ENCODE measurements at places on chromosomes 12 and 14.

DNA sequence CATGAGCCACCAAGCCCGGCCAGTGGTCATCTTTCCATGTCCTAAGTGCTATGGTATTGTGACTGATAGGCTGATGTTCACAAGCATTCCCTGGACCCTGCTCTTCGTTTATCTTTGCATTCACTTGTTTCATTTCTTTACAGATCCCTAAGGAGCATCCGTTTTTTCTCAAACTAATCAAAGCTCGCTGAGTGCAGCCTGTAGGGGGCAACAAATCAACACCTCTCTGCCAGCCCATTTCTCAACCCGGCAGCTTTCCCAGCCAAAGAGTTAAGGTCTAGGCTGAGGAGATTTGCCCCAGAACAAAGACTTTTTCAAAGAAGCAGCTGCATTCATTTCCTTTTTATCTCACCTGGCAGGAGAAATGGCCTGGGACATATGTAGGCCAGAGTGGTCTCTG is 12.1 kb downstream of the SIRT4 start:
- no peak for DNase-seq

- no peak for DNase-seq
These were observed 5.5 kb downstream of the CSRNP2 start for GRCh38 chr12:51077930-51078329.

DNA sequence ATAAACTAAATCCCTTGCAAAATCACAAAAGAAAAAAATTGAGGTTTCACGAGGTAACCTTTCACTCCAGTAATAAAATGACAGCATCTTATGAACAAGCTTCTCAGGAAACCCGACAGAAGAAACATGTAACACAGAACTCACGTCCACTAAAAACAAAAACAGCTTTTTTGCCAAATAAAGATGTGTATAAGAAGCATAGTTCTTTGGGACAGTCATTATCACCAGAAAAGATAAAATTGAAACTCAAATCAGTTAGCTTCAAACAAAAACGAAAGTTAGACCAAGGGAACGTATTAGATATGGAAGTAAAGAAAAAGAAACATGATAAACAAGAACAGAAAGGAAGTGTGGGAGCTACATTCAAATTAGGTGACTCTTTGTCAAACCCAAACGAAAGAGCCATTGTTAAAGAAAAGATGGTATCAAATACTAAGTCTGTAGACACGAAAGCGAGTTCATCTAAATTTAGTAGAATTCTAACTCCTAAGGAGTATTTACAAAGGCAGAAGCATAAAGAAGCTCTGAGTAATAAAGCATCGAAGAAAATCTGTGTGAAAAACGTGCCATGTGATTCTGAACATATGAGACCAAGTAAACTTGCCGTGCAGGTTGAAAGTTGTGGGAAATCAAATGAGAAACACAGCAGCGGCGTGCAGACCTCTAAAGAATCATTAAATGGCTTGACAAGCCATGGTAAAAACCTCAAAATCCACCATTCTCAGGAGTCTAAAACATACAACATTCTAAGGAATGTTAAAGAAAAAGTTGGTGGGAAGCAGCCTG is 25.8 kb downstream of the RESF1 start:
- DNase-seq, result no peak

- no peak for DNase-seq
These were observed 211.9 kb downstream of the MED13L start for GRCh38 chr12:116065606-116066005.

- no peak for DNase-seq
These were observed 19.0 kb upstream of the TCL1B start for GRCh38 chr14:95667249-95667693.

GRCh38 chr12:12519354-12519998 is 43.2 kb downstream of the DUSP16 start:
- no peak for DNase-seq

GRCh38 chr12:89212339-89212771 is 139.9 kb downstream of the DUSP6 start:
- no peak for DNase-seq

DNA sequence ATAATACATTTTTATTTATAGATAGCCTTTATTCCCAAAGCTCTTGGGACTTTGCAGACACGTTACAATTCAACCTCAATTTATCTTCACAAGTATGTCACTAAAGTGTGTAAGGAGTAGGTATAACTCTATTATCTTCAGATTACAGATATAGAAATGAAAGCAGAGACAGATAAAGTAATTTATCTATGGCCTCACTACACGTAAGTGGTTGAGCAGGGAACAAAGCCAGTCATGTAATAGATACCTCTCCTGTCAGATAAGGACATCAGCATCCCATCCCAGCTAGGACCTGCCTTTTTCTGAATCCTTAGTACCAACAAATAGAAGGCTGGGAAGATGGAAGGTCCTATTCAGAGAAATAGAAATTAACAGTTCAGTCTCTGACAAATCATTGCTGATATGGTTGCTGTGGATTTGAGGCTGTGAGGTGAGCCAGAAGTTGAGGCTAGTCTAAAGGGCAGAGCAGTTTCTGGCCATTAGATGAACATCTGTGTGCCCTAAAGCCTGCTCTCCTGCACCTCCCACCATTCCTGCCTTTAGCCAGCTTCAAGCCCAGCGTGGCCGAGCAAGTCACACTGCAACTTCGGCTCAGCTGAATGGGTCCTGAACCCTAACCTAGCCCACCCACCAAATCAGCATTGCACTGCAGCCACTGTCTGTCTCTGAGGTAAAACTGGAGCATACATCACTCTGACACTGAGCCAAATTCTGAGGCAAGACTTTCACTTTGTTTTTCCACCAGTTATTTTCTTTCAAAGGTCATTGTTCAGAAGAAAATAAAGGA is 71.1 kb upstream of the PLEKHA5 start:
- no peak for DNase-seq

- no peak for DNase-seq
These were observed 220.6 kb upstream of the RGS6 start for GRCh38 chr14:71711619-71712018.

- no peak for DNase-seq
These were observed 81.9 kb downstream of the CFAP54 start for GRCh38 chr12:96571101-96571862.

DNA sequence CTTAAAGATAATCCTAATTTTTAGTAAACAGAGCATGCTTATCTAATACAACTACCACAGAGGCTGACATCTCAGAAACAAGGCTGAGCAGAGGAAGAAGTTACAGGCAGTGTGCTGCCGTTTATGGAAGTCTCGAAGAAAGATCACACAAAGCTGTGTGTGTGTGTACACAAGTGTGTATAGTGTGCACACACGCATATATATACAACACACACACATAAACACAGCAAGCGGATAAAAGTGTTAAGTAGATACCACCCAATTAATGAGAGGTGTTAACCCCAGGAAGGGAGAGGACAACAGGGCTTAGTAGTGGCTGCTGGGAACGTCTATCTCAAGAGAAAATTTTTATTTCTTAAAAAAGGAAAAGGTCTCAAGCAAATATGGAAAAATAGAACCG is 15.3 kb downstream of the CCDC88C start:
- no peak for DNase-seq

DNA sequence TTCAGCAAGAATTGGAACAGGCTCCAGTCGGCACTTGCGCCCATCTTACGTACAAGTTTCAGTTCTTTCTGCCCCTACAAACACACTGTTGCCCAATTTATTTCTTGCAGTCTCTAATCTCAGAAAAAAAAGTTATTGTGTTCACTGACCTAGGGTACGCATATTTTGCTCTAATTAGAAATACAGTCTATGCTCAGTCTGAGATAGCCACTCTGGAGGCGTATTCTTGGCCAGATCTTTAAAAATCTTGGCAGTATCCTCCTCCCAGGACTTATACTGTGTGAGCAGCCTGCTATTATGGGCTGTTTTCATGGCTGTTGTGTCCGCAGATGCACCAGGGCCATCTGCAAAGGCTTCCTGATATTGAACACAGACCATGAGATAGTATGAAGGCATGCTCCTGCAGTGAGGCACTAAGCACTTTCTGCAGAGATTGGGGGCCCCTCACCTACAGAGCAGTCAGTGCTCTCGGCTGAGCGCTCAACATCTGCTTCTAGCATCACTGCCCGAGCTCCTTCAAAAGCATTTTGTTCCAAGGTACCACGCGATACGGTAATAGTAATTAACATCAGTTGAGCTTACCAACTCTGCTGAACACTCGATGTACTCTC is 57.9 kb downstream of the PPM1H start:
- DNase-seq, result no peak

DNA sequence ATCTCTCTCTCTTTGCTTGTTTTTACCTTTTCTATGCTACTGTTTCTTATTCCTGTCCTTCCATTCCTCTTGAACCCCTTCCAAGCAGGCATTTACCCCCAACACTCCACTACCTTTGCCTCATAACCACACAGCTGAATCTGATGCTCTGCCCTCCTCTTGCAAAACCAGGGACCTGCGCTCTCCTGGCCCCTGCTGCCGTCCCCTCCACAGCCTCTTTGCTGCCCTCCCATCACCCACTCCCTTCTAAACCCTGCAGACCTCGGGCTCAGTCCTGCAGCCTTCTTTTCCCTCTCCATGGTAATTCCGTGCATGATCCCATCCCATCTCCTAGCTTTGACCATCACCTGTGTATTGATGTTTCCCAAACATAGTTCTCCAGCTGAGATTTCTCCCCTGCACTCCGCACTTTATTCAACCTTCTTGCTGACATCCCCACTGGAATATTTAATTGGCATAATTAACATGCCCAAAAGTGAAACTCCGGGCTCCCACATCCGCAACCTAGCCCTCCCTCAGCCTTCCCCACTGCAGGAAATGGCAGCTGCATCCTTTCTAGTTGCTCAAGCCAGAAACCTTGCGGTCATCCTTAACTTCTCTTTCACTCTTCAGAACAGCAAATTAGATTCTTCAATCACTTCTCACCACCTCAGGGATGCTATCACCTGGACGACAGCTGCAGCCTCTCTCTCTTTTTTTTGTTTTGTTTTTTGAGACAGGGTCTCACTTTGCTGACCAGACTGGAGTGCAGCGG is 16.0 kb downstream of the FIGNL2 start:
- DNase-seq, result no peak

DNA sequence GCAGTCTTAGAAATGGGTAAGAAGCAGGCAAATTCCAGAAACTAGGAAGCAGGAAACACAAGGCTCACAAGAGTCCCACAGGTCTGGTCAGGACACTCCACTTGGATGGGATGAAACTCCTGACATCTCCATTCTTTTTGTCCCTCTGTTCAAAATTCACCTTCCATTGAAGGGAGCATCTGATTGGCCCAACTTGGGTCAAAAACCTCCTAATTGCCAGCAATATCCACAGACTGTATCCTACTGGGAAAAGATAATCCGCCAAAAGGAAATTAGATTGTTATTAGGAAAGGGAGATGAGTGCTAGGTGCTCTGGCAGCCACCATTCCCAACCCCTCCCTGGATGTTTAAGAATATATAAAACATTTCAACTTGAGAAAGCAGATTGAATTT is 256.9 kb downstream of the ZFP36L1 start:
- no peak for DNase-seq

GRCh38 chr14:76962303-76962660 is 66.2 kb downstream of the IRF2BPL start:
- no peak for DNase-seq

- no peak for DNase-seq
These were observed 103.0 kb upstream of the SFSWAP start for GRCh38 chr12:131607658-131608447.

- no peak for DNase-seq
These were observed 14.1 kb downstream of the TEDC1 start for GRCh38 chr14:105505101-105505500.

DNA sequence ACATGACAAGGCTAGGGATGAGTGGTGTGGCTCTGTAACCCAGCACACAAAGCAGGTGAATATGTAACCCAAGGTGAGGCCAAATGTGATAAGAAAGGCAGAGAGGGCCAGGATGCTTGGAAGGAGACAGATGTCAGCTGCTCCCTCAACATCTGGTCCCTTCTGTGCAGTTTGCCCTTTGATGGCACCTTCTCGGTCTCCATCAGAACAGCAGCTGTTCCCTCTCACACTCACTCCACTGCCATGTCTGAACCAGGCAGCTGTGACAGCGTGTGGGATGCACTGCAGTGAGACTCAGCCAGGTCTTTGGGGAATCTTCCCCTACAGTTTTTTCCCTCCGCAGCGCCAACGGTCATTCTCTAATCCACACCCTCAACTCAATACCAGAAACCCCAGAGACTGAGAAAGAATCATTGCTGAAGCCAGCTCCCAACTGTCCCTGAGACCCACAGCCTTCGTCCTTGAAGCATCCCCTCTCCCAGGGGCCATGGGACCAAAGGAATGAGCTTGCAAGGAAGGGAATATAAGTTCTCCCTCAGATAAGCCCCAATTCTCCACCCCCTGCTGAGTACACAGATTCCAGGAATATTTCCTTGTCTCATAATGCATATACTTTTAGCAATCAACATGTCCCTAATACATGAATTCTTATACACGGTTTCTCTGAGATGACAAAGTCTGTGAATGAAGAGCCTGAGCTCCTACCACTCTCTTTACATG is 230.0 kb downstream of the GLT1D1 start:
- no peak for DNase-seq

DNA sequence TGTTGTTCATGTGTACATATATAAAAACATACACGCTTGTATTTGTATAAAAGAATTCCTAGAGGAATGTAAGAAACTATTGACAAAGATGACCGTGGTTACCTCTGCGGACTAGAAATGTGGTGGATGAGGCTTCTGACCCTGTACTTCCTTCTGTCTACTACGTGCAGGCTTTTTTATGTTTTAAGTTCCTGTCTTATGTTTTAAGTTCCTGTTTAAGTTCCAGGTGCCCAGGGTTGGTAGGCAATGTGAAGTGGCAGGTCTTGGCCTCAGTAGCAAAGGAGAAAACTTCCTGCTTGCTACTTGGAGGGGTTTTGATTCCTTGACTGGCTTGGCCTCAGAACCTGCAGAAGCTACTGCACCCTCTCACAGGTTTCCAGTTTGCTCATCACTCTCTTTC is 11.6 kb downstream of the POMT2 start:
- no peak for DNase-seq

GRCh38 chr14:72906316-72906715 is 12.4 kb upstream of the DPF3 start:
- DNase-seq, result no peak

- DNase-seq, result no peak
These were observed 75.8 kb upstream of the COCH start for GRCh38 chr14:30798516-30798915.

All from activated CD4-positive, alpha-beta T cell treated with anti-CD3 and anti-CD28 coated beads for 1 hour (primary cell).